ENCODE measurements at places on chromosomes 5 and 9.

GRCh38 chr5:74413403-74414048, 227.0 kb downstream of the ENC1 start:
- DNase-seq, result no peak

DNA sequence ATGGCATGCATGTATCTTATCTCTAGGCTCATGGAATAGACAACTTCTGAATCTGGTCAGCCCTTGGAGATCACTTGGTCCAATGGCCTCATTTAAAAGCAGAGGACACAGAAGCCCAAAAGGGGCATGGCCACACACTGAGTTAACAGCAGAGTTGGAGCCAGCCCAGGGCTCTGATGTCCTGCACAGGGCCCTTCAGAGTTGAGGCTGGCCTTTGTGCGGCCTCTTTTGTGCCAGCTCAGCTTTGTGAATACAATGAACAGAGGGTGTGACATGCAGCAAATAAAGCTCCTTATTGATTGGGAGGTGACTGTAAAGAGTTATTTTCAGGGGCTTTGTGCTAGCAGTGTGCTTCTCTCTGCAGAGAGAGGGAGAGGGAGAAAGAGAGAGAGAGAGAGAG, 150.1 kb upstream of the STK32A start:
- DNase-seq, result no peak

DNA sequence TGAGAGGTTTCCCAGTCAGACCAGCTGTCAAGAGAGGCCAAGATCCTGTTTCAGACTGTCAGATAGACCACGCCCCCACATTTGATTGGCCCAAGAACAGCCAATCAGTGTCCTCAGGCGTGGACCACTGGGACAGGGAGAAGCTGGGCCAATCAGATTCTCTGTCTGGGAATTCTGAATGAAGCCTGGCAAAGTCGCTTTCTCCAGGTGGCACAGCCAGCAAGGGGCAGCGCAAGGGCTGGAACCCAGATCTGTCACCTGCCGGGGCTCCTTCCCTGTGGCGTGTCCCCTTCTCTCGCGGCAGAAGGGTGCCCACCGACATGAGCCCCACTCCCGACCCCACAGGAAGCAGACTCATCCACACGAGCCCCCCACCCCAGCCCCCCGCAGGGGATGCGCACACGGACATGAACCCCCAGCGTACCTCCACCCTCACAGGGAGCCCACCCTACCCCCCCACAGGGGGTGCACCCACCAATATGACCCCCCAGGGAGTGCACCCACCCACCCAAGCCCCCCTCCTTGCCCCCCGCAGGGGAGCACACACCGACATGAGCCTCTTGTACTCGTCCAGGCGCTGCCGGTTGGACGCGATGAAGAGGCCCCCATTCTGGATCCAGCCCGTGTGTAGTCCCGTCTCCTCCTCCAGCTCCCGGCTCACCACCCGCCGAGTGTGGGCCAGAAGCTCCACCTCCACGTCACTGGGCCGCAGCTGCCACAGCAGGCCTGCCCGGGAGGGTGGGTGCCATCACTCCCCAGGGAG, 6.1 kb downstream of the SARDH start:
- peak; percentile 70 for DNase-seq

GRCh38 chr5:67045816-67046740, 150.5 kb downstream of the CD180 start:
- DNase-seq, result no peak

GRCh38 chr5:154364771-154365170, 81.0 kb upstream of the SAP30L start:
- no peak for DNase-seq

DNA sequence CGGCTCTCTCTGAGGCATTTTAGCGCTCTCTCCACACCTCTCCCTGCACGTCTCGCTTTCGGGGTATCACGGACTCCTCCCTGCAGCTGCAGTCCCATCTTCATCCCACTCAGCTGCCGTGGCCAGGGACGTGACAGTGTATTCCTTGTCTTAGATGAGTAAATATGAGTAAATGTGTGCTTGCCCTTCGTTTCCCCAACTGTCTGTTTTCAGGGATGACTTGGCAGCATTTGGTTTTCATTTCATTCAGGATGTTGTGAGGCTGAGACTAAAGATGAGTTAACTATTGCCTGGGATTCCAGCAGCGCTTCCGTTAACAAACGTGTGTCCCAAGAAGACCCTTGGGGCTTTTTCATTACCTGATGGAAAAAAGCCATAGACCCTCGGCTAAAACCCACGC, 29.5 kb downstream of the GDNF start:
- DNase-seq, result peak; percentile 60

DNA sequence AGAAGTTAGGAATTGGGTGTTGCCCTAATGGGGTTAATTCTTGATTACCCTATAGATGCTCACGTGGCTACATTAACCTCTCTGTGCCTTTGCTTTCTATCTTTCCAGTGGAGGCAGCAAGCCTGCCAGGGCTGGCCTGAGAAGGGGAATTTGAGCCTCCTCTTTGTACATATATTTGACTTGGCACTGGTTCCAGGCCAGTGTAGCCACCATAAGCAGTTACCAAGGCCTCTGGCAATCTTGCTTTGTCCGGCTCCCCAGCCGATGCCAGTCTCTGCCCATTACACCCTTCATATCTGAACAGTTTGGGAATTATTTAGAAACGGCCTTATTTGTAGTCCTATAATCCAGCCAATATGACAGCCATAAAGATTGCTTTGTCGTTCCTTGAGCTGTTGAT, 58.6 kb upstream of the PPARGC1B start:
- DNase-seq, result no peak

DNA sequence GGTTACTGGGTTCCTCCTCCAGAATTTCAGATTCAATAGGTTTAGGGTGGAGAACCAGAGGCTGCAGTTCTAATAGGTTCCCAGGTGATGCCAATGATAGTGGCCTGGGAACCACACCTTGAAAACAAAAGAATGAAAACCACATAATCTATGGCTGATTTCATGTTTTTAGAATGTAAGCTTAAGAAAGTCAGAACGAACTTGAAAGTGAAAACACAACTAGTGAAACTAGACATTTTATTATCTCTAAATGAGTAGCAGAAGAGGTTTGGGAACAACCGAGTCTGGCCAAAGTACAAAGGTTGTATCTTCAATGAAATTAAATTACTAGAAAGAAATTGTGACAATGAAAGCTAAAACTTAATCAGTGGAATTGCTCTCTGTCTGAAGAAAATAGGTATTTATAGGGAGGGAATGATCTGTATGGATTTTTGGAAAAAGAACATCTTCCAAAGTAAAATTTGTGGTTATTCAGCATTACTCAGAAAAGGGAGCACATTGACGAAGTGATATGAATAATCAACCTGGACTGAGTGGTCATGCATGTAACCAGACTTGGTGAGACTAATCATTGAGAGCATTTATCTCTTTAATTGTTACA, 24.9 kb upstream of the CEP120 start:
- DNase-seq, result no peak

GRCh38 chr5:13763719-13764118, 180.8 kb downstream of the DNAH5 start:
- no peak for DNase-seq
